Activated naive CD4-positive, alpha-beta T cell treated with anti-CD3 and anti-CD28 coated beads for 36 hours (primary cell): ENCODE measurements at places on chromosomes 4 and X. TPM values are rescaled to one million over a fixed set of nuclear protein-coding genes. Genes with fewer than 3 reads are reported as not detected.

DNA sequence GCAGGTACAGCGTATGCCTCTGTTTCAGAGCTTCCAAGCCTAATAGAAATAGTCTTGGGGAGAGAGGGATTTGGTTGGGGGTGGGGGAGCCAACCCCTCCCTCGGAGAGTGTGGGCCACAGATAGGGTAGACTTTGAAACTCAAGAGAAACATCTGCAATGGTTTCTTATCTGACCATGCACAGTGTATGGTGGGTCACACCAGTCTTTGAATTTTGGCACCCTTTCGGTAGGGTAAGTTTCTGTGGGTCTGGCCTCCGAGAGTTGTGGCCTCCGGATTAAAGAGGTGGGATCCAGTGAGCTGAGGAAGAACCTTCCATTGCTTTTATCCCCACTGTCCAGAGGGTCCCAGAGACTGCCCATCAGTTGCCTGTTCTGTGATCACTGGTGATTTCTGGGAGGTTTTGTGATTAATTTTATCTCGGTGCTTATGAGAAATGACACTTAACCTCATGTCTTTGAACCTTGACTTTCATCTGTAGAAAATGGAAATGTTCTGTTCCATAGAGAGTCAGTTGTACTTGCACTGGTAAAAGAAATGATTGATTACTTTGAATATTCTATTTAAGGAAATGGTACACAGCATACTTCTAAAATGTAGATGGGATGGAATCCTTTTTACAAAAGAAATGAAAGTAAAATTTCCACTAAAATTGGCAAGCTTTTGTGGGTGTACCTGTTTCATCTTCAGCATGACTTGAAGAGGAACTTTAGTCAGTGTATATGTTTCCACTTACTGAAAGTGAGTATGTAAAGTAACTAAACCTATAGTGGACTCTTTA lies 62.7 kb downstream of the TMEM131L start:
- no peak for DNase-seq

GRCh38 chr4:80425124-80426100 lies 89.9 kb downstream of the CFAP299 start:
- DNase-seq: no peak

DNA sequence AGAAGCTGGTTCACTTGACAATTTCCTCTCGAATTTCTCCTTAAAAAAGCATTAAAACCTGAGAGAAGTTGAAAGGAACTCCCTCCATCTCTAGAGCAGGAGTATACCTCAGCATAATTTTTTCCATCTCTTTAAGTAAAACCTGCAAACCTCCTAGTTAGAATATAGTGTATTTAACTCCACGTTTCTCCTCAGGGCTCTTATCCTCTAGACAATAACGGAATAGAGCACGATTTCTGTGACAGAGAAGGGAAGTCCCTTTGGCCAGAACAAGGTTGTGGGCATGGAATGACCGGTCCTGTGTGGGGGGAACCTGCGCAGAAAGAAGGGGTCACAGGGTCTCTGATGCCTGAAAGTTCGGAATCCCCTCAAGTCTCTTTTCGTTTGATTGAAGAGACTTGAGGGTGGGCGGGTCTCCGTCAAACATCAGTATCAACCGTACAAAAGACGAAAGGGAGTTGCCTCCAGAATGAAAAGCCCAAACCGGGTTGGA lies 697 bp downstream of the ZNF280C start:
- no peak for DNase-seq

The RENBP gene
- 13.1 TPM for total RNA-seq

GRCh38 chr4:23889814-23890341 lies at the start of gene PPARGC1A:
Gene PPARGC1A, minus strand, starts transcription at chr4:23890047. Its CDS starts 90 bp downstream, at chr4:23889957.
- DNase-seq: peak; percentile 20

- DNase-seq: no peak
These were observed 13.2 kb downstream of the CC2D2A start for GRCh38 chr4:15482842-15483241.

DNA sequence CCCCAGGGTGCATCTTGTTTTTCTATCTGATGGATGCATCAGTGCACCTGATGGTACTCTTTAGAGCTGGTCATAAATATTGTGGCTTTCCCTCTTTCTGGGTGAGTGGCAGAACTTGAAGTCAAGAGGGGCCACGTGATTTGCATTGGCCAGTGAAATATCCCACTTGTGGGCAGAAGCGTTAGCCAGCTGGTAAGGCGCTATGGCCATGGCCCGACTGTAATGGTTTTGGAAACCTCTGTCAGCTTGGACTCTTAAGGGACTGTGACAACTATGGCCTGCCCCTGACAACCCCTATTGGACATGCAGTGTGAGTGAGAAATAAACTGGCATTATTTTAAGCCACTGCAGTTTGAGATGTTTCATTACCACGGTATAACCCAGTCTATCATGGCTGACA lies 72.8 kb downstream of the SEL1L3 start:
- no peak for DNase-seq

The SCD5 gene
- total RNA-seq: 0.12 TPM

- no peak for DNase-seq
These were observed at the start of gene FAM13A for GRCh38 chr4:89056953-89057398. Gene FAM13A, minus strand, starts transcription at chr4:89057185. Its CDS starts 221 bp downstream, at chr4:89056964.

GRCh38 chr4:6474053-6474568 lies 1.7 kb upstream of the PPP2R2C start:
- no peak for DNase-seq

The CEP135 gene
- total RNA-seq: 18.6 TPM

The FAM133A gene
- total RNA-seq: not detected

GRCh38 chrX:96713303-96713702 lies 28.7 kb downstream of the DIAPH2 start:
- DNase-seq: no peak

- DNase-seq: no peak
These were observed 1056.2 kb downstream of the DMD start for GRCh38 chrX:32155044-32155638.

GRCh38 chrX:13474164-13474516 lies 95.3 kb upstream of the EGFL6 start:
- no peak for DNase-seq

- peak; percentile 38 for DNase-seq
These were observed at the start of gene BEX3 for GRCh38 chrX:103376118-103376978. Gene BEX3, plus strand, starts transcription at chrX:103376538. Its CDS starts 984 bp downstream, at chrX:103377522.

DNA sequence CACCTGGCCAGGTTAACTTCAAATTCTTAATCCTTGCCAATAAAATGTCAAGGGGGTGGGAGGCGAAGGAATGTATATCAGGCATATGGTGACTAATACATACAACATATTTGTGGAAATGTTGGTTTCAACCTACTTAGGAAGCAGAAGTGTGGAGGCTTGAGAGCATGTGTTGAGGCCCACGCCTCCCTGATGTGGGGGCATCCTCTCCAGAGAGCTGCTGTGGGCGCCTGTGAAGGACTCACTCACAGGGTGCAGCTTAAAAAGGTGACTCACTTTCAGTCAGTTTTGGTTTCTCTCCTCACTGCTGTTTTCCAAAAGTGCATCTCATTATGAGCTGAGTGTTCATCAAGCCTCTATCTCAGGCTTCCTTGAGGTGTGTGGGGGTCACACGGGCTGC lies 27.5 kb downstream of the LNX1 start:
- peak; percentile 17 for DNase-seq

DNA sequence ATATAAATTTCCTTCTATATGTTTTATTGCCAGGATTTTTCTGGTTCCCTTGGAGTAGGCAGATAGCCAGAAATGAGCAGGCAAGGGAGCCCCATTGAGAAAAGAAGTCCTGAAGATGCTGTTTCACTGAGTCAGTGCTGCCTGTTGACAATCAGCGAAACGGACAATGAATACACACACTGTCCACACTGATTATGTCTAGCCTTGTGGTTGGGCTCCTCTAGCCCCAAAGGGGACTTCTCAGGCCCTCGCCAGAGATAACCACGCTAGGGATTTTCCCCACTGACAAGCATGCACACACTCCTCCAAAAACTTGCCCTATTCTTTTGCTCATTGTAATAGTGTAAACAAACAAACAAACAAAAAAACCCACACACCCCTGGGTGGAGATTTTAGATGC lies 369.3 kb downstream of the DMD start:
- no peak for DNase-seq

DNA sequence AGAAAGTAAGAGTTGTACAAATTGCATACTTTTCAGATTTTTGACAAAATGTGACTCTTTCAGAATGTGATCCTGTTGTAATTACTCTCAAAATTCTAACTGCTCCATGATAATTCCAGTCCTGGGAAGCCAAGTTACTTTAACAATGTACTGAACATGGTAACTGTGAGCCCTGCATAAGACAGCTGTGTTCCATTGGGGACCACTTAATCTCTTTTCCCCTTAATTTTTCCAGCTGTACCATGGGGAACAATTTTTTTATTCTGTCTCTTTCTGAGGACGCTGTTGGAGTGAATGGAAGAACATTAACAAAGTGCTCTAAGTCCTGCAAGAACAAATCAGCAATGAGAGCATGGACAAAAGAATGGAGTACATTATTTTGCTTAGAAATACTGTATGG lies 95.8 kb downstream of the UPRT start:
- no peak for DNase-seq

GRCh38 chr4:91958596-91958995 lies 345.2 kb upstream of the GRID2 start:
- no peak for DNase-seq

DNA sequence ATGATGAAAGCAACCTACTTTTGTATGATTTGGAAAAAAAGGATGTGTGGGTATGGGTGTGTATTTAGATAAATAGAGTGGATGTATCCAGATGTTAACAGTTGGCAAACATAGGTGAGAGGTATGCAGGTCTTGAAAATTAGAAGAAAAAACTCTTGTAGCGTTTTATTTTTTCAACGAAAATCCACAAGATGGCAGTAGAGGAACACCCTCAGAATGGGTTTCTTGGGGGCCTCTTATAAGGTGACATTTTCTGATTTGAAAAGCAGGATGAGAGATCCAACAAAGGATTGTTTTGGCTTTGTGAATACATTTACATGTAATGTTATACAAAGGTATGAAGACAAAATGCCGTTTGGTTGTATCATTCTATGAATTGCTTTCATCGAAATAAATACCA lies 68.3 kb downstream of the FMR1NB start:
- DNase-seq: no peak

The UGT2A1 gene
- total RNA-seq: not detected

- no peak for DNase-seq
These were observed 57.1 kb upstream of the GUCY1A1 start for GRCh38 chr4:155609455-155610059.

The TRIM60 gene
- total RNA-seq: not detected

The PGAM4 gene
- total RNA-seq: 1.2 TPM

The HNRNPDL gene
- 267 TPM for total RNA-seq

GRCh38 chrX:94977562-94977961 lies 1303.6 kb downstream of the FAM133A start:
- no peak for DNase-seq

The TLL1 gene
- total RNA-seq: not detected

DNA sequence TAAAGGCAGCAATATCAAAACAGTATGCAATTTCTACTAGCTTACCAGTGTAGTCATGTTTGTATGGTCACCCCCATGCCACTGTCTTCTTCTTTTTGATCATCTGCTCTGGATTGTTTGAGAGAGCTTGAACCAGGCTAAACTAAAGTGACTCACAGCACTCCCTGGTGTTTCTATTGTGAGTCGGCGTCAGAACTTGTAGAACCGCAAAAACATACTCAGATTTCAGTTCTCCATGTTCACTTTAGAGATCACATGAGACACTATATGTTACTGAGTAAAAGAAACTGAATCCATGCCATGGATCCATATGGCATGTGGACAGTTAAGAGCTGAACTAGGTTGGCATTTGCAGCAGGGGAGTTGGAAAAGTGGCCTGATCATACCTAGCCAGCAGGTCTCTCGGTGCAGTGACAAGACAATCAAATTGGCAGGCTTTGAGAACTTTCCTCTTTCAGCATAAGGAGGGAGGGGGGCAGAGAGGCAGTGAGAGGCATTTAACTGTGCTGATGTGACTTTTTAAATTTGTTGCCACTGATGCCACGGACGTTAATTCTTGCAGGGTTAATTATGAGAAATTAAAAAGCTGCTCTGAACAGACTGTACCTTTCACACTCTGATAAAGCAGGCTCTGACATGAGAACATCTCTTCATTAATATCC lies 88.4 kb downstream of the AFF2 start:
- no peak for DNase-seq

The LRP2BP gene
- 0.60 TPM for total RNA-seq

DNA sequence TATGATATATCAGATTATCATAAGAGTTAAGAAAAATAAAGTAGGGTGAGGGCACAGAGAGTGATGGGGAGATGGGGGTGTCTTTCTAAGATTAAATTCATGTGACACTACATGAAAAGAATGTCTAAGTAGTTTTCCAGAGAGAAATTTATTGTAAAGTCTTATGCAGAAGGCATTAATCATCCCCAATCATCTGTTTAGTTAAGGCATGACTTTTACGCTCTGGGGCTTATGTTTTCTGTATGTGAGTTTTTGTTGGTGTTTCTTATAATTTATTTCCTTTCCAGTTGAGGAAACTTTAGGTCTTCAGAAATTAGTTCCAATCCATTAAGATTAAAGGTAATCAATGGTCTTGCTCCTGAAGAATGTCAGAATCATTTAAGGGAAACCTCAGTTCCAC lies 383.0 kb upstream of the GALNT7 start:
- DNase-seq: no peak

DNA sequence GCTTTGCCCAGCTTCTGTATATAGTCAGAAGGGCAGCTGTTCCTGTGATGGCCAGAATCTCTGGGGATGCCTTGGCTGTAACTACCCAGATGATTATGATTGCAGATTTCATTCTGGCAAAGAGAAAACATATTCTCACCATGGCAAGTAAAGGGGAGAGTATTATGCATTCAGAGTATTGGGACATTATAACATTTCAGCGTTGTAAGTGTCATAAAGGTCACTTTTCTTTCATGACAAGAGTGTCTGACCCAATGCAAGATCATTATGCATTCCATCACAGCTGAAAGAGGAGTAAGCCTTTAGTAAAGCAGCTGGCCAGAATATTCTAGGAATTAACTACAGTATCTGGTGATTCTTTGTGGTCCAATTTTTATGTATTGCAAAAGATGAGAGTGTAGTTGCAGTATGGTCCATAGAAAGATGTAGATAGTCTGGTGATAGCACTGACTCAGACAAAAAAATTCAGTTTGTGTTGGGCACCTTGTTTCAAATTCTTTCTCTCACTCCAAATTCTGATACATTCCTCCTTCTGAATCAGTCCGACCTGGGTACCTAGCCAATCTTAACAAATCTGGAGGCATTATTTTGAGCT lies 2366.3 kb downstream of the PCDH7 start:
- DNase-seq: no peak

GRCh38 chrX:56764975-56765791 lies 36.1 kb downstream of the NBDY start:
- DNase-seq: peak; percentile 46

DNA sequence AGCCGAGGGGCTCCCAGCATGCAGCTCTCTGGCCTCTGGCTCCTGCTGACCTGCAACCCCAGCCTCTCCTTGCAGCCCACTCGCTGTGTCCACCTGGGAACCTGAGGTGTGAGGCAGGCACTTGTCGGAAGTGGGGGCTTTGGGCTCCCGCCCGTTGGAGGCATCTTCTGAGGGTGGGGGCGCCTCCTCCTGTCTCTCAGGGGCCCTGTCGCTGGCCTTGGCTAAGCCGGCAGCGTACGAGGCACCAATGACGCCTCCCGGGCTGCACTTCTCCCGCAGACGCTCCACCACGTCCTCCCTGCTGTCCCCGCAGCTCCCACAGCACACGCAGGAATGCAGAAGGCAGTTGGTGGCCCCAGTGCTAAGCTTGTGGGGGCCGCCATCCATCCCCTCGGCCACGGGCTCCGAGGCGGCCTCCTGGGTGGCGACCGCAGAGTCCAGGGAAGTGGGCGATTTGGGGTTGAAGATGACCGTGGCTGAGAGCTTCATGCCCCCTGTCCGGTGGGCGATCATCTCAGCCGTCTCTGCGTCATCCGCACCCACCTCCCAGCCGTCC lies 42.5 kb upstream of the MXD4 start:
- no peak for DNase-seq

The TDO2 gene
- not detected for total RNA-seq
